Stomach (tissue), 19 donors: ENCODE measurements at places on chromosomes 1 and 21. TPM values are rescaled to one million over a fixed set of nuclear protein-coding genes. Genes with fewer than 3 reads are reported as not detected.

The TLCD4 gene
- 18.9 TPM for total RNA-seq

The NRAS gene
- 14.7 TPM for total RNA-seq

The BRDT gene
- not detected for total RNA-seq

The GOLPH3L gene
- total RNA-seq = 14.2 TPM

The LAMTOR5 gene
- total RNA-seq = 26.5 TPM

The PGLYRP3 gene
- total RNA-seq = not detected

The TAS1R3 gene
- 0.37 TPM for total RNA-seq

The CD5L gene
- total RNA-seq = not detected

The RPTN gene
- total RNA-seq = not detected

The ASB17 gene
- total RNA-seq = not detected

GRCh38 chr1:51264451-51264850 lies 28.4 kb downstream of the RNF11 start:
- DNase-seq = no peak
- no peak overlapping the region for H3K4me3 ChIP-seq

DNA sequence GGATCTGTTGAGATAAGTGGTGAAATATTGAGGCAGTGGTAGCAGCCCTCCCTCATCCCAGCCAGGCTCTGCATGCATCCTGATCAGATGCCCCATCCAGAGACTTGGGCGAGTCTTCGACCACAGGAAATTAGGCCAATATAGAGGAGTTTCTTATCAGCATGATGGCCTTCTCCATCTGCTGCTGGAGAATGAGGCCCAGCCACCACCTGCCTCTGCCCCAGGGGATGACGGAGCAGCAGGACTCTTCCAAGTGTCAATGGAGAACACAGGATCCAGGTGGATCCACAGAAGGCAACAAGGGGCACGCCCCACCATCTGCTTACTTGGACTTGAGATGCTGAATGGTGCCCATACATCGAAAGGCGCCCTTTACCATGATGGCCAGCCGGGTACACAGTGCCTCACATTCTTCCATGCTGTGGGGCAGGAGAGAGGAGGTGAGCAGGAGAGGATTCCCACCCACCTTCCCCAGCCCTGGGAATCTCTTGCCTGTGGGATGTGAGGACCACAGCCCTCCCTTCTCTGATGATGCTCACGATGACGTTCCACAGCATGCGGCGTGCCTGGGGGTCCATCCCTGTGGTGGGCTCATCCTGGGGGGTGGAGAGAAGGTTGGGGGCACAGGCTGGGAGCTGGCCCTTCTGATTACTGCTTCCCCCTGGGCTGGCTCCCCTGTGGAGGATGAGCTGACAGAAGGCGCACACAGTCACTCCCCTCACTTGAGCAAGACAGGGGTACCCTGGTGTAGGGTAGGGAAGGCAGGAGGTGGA lies 91.5 kb upstream of the GCLM start:
- DNase-seq = no peak
- no peaks in the 10 kb centered on the region for H3K4me1 ChIP-seq
- no peak overlapping the region for H3K4me3 ChIP-seq
- H3K27ac ChIP-seq = no peak overlapping the region
- no peaks in the 10 kb centered on the region for H3K27me3 ChIP-seq
- H3K36me3 ChIP-seq = no peaks in the 10 kb centered on the region

GRCh38 chr1:29249951-29250581 lies 13.7 kb downstream of the PTPRU start:
- peaks cover 9% of the 10 kb centered on the region for H3K4me1 ChIP-seq
- H3K27ac ChIP-seq = no peak overlapping the region
- no peaks in the 10 kb centered on the region for H3K27me3 ChIP-seq
- H3K36me3 ChIP-seq = no peaks in the 10 kb centered on the region
- DNase-seq = no peak

GRCh38 chr1:3240524-3241235 lies 171.7 kb downstream of the PRDM16 start:
- H3K27me3 ChIP-seq = peaks cover 42% of the 10 kb centered on the region
- no peak overlapping the region for H3K27ac ChIP-seq
- H3K36me3 ChIP-seq = no peaks in the 10 kb centered on the region
- no peak overlapping the region for H3K4me3 ChIP-seq
- H3K4me1 ChIP-seq = peaks cover 53% of the 10 kb centered on the region

DNA sequence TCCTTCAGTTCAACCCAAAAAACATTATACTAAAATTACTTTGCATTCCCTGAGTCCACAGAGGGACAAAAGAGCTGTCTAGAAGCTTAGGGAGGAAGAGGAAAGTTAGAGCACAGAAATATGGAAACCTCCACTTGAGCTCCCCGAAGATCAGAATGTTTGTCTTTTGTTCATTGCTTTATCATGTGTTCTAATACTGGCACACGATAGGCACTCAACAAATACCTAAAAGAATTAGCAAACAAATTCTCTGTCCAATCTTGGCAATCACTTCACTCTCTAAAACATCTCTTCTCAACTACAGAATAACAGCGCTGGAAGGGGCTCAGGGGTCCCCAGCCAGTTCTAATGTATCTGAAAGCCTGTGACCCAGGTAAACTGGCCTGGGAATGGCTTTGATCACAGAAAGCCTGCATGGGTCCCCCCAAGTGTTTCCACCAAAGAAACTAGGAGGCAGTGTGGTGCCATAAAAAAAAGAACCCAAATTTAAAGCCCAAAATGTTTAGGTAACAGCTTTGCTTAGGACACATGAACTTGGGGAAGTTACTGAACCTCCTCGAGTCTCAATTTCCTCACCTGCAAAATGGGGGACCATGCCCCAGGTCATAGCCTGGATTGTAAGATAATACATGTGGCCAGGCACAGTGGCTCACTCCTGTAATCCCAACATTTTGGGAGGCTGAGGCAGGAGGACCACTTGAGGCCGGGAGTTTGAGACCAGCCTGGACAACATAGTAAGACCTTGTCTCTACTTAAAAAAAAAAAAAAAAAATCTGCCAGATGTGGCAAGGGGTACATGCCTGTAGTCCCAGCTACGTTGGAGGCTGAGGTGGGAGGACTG lies 45.8 kb downstream of the SSBP3 start:
- H3K4me3 ChIP-seq = no peak overlapping the region
- H3K27ac ChIP-seq = peak overlapping the region; percentile 44
- H3K27me3 ChIP-seq = no peaks in the 10 kb centered on the region
- H3K36me3 ChIP-seq = no peaks in the 10 kb centered on the region
- no peak for DNase-seq

DNA sequence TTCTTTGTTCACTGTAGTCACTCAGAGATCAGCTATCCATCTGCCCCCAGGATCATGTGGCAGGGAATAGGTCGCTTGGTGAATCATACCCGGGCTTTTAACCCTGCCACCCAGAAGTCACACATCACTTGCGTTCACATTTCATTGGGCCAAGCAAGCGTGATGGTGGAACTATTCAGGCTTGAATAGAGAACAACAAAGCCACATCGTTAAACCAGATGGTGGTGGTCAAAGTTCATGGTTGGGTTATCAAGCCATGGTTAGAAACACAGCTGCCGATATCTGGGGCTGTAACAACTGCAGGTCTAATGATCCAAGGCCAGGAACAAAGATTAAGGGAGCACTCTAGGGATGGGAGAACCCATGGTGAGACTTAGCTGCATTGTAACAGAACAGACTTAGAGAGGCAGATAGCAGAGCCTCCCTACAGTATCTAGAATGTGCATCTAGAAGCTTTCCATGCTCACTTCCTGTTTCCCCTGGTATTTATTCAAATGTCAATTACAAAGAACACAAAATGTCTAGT lies 40.0 kb upstream of the PTPRC start:
- peak; percentile 9 for DNase-seq
- H3K4me3 ChIP-seq = no peak overlapping the region
- no peaks in the 10 kb centered on the region for H3K27me3 ChIP-seq
- no peak overlapping the region for H3K27ac ChIP-seq
- H3K36me3 ChIP-seq = no peaks in the 10 kb centered on the region

GRCh38 chr1:44572572-44572879 lies 101.8 kb downstream of the TMEM53 start:
- DNase-seq = no peak
- no peaks in the 10 kb centered on the region for H3K27me3 ChIP-seq

DNA sequence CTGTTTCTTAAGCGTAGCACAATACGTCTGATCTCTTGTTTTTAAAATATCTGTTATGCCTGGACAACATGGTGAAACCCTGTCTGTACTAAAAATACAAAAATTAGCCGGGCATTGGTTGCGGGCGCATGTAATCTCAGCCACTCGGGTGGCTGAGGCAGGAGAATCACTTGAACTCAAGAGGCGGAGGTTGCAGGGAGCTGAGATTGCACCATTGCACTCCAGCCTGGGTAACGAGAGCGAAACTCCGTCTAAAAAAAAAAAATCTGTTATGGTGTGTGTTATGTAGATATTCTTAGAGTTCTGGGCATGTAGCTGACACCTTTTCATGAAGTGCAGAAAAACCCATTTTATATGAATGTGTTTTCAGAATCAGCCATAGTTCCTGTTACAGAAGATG lies 38.2 kb downstream of the RABGAP1L start:
- DNase-seq = no peak
- H3K36me3 ChIP-seq = no peaks in the 10 kb centered on the region
- H3K4me3 ChIP-seq = no peak overlapping the region
- H3K27me3 ChIP-seq = no peaks in the 10 kb centered on the region
- no peak overlapping the region for H3K27ac ChIP-seq

DNA sequence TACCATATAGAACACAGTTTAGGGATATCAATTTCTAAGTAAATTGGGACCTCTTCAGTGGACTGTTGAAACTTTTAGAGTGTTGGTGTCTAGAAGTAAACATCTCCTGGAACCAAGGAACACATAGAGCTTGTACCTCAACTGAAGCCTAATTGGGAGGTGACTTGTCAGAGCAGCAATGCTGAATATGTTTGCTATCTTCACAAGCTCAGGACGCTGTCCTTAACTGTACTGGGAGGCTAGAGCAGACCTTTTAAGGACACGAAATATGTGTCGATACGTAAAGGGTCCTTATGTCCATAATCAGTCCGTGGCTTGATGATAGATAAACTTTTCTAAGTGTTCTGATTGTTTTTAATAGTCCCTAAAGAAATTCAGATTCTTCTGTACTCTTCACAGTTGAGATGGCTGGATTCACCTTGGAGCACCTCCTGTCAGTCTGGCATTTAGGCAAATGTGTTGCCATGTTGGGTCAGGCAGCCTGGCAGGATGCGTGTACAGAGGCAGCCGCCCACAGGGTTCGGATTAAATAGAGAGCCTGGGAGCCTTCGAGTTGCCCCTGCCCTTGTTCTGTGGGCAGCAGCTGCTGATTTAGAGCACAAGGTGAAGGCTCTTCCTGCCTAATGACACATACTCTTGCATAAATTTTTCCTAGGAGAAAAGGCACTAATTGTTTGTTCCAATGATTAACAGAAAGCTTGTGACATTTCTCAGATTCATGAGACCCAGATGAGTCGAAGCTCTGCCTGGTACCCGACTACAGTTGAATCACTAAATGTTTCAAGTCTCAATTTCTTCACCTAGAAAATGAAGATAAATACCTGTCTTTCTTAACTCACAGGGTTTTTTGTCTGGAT lies 3.6 kb downstream of the ACTN2 start:
- peaks cover 13% of the 10 kb centered on the region for H3K4me1 ChIP-seq
- H3K36me3 ChIP-seq = no peaks in the 10 kb centered on the region
- DNase-seq = no peak
- no peaks in the 10 kb centered on the region for H3K27me3 ChIP-seq
- no peak overlapping the region for H3K4me3 ChIP-seq

- no peaks in the 10 kb centered on the region for H3K36me3 ChIP-seq
- H3K27me3 ChIP-seq = no peaks in the 10 kb centered on the region
- no peak overlapping the region for H3K4me3 ChIP-seq
- no peak overlapping the region for H3K27ac ChIP-seq
- no peak for DNase-seq
- no peaks in the 10 kb centered on the region for H3K4me1 ChIP-seq
Observed at GRCh38 chr1:94309829-94310569, 72.6 kb upstream of the ARHGAP29 start.

GRCh38 chr1:240014051-240014450 lies 77.6 kb upstream of the FMN2 start:
- no peak overlapping the region for H3K27ac ChIP-seq
- DNase-seq = no peak
- H3K4me3 ChIP-seq = no peak overlapping the region
- H3K27me3 ChIP-seq = peaks cover 3% of the 10 kb centered on the region

GRCh38 chr1:154199563-154199879 lies 6.6 kb downstream of the CFAP141 start:
- peaks cover 15% of the 10 kb centered on the region for H3K4me1 ChIP-seq
- H3K27me3 ChIP-seq = no peaks in the 10 kb centered on the region
- H3K27ac ChIP-seq = peak overlapping the region; percentile 37
- H3K36me3 ChIP-seq = no peaks in the 10 kb centered on the region

DNA sequence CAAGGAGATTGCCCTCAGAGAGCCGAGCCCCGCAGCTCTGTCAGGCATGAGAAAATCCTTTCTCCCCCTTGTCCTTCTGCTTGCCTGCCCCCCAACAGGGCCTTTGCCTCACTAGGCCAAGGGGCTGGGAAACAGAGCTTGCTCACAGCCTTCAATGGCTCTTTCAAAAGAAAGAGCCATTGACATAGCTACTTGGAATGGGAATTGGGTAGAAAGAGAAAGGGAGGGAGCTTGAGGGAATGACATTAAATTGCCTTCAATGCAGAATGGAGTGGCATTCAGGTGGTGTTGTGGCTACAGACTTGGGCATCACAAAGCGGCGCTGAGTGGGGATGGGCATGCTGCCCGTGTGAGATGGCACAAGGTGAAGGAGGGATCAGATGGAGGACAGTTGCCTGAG lies 13.2 kb downstream of the SYT11 start:
- H3K27me3 ChIP-seq = no peaks in the 10 kb centered on the region
- no peaks in the 10 kb centered on the region for H3K4me1 ChIP-seq
- no peak overlapping the region for H3K4me3 ChIP-seq
- no peaks in the 10 kb centered on the region for H3K36me3 ChIP-seq

GRCh38 chr1:200081151-200081968 lies 53.9 kb downstream of the NR5A2 start:
- H3K4me1 ChIP-seq = peaks cover 3% of the 10 kb centered on the region
- H3K27ac ChIP-seq = no peak overlapping the region
- no peak overlapping the region for H3K4me3 ChIP-seq
- H3K36me3 ChIP-seq = no peaks in the 10 kb centered on the region
- no peaks in the 10 kb centered on the region for H3K27me3 ChIP-seq

- peaks cover 13% of the 10 kb centered on the region for H3K4me1 ChIP-seq
- H3K36me3 ChIP-seq = no peaks in the 10 kb centered on the region
Observed at GRCh38 chr21:17454315-17455027, 58.4 kb upstream of the CXADR start.

DNA sequence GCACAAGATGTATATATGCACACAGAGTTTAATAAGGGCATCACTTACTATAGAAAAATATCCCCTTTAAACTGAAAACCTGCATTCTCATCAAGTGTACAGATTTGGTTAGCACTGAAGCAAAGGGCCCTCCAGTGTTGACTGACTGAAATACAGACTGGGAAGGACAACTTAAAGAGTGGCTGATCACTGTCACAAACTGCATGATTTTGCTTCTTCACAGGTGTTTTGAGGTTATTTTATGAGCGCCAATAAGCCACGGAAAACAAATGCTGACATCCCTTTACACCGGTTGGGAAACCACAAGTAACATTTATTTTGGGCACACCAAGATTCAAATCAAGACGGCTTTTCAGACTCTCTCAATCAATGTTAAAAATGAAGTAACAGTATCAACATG lies 30.9 kb upstream of the RAP1GAP start:
- H3K27ac ChIP-seq = no peak overlapping the region
- no peak for DNase-seq
- no peak overlapping the region for H3K4me3 ChIP-seq
- H3K27me3 ChIP-seq = no peaks in the 10 kb centered on the region
- H3K36me3 ChIP-seq = peaks cover 29% of the 10 kb centered on the region
- H3K4me1 ChIP-seq = no peaks in the 10 kb centered on the region

GRCh38 chr1:164061528-164061927 lies 497.5 kb upstream of the PBX1 start:
- no peaks in the 10 kb centered on the region for H3K4me1 ChIP-seq
- no peak overlapping the region for H3K27ac ChIP-seq
- no peaks in the 10 kb centered on the region for H3K27me3 ChIP-seq
- no peak for DNase-seq
- H3K36me3 ChIP-seq = no peaks in the 10 kb centered on the region
